Immature natural killer cell (primary cell): ENCODE measurements at places on chromosomes 3 and 15.

DNA sequence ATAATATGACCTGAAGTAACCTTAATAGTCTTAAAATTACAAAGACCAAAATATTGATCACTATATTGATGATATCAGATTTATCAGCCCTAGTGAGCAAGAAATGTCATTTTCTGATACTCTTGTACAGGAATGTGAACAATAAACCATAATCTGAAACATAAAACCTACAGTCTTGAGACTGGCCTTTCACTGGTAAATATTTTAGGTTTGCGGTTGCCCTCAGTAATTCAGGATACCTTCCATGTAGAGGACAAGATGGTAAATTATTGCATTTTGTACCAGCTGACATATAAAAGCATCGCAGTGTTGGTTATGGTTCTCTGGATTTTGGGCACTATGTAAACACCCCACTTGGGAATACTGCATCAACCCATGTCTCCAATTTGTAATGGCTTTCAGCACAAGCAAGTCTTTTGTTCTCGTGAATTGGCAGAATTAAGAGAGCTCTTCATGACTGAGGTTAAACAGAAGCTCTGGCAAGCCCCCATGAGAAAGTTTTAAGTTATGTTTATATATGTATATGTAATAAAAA lies 128.5 kb downstream of the LMLN start:
- no peak for DNase-seq

DNA sequence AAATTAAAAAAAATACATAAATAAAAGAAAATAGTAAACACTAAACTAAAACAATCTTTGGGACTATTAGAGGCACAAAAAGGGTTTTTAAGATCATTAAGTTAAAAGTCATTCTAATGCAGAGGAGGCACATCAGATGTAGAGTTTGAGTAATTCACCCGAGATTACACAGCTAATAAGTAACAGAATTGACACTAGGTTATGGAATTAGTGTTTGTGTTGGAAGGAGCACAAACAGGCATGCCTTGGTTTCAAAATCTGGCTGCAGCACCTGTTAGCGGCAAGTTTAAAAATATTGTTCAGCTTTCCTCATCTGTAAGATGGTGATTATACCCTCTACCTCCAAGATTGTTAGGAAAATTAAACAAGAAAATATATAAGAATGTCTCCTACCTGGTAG lies 39.0 kb downstream of the RASA2 start:
- no peak for DNase-seq

DNA sequence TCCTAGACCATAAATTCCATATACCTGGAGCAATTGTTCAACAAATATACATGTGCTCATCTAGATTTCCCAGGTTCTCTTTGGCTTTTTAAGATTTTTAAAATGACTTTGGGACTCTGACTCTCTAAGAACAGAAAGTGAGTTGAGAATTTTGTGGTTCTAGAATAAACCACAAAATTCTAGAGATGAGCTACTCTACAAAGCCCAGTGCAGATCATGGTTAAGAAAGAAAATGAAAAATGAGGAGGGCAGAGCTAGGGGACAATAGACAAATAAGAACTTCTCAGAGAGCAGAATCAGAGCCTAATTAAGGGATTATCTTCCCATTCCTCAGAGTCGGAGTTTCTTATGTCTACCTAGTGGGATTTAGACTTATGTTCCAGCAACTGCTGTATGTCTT lies 694.7 kb downstream of the ZNF385D start:
- DNase-seq: no peak

DNA sequence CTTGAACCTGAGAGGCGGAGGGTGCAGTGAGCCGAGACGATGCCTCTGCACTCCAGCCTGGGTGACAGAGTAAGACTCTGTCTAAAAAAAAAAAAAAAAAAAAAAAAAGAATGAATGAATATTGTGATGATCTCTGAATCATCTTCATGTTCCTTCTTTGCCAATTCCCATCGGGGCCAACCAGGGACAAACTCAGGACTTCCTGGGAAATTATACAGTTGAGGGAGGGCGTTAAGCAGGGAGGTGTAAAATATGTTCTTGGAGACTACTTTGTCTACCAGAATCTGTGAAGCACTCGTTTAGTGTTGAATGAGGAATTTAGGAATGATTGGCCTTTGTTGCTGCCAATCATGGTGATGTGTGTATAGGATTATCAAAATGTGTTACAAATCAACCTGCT lies 210.6 kb downstream of the PTPRG start:
- no peak for DNase-seq

GRCh38 chr15:31372635-31373091 lies 46.0 kb downstream of the KLF13 start:
- DNase-seq: no peak

GRCh38 chr15:78624651-78625590 lies 4.1 kb upstream of the CHRNA3 start:
- DNase-seq: no peak

- DNase-seq: no peak
Measured at GRCh38 chr3:114329823-114330222, 36.0 kb downstream of the TIGIT start.

GRCh38 chr3:70980646-70981170 lies 602.8 kb downstream of the FOXP1 start:
- DNase-seq: no peak

DNA sequence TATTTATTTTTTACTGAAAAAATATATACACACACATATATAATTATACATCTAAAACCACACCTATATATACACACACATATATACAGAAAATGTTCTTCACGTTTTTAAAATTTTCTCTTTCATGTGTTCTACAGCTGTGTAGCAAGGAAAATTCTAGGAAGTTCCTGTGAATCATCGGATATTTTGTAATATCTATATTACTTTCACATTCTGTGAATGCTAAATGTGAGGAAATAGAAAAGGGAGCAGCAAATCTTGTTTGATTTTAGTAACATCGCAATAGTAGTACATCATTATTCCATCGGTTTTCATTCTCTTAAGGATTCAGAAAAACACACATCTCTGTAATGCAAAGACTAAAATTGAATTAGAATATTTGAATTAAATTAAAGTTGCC lies 836.8 kb upstream of the NECTIN3 start:
- no peak for DNase-seq

- no peak for DNase-seq
Measured at GRCh38 chr3:15272426-15273196, 59.8 kb downstream of the SH3BP5 start.
